CD4-positive, CD25-positive, alpha-beta regulatory T cell (primary cell): ENCODE measurements at places on chromosomes 5 and 9.

DNA sequence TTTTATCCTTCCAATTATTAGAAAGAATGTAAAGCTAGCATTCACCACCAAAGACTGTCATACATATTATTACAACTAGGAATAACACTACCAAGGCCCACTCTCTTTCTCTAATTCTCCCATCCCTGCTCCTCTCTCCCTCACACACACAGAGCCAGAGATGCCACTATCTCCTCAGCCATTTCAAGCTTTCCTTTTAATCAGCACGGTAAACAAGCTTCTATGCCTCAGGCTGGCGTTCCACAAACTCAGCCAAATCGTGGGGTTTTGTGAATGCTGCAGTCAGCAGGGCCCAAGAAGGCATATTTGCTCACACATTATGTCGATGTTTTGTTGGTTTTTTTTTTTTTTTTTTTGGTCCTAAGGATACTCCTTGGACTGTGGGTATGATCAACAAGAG lies 979.9 kb upstream of the DMAC1 start:
- no peak overlapping the region for H3K27ac ChIP-seq
- no peaks in the 10 kb centered on the region for H3K36me3 ChIP-seq
- no peak for DNase-seq
- H3K4me1 ChIP-seq: no peaks in the 10 kb centered on the region
- no peaks in the 10 kb centered on the region for H3K27me3 ChIP-seq

DNA sequence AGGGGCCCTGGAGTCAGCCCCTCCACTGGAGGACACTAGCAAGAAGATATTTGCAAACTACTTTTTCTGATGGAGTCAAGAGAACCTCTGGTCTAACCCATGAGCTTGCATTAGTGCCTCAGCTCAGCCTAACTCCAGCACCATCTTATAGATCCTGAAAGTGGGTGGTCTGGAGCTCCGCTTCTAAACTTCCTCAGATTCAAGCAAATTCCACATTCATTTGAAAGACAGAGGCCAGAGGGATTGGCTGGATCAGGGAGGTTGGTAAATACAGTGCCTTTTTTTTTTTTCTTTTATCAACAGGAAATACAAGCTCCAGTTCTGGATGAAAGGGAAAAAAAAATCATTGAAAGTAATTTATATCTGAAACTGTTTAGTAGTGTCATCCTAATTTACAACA lies 99.9 kb downstream of the ENC1 start:
- no peak overlapping the region for H3K27ac ChIP-seq
- no peaks in the 10 kb centered on the region for H3K36me3 ChIP-seq
- DNase-seq: no peak
- no peak overlapping the region for H3K4me3 ChIP-seq
- H3K4me1 ChIP-seq: no peaks in the 10 kb centered on the region

DNA sequence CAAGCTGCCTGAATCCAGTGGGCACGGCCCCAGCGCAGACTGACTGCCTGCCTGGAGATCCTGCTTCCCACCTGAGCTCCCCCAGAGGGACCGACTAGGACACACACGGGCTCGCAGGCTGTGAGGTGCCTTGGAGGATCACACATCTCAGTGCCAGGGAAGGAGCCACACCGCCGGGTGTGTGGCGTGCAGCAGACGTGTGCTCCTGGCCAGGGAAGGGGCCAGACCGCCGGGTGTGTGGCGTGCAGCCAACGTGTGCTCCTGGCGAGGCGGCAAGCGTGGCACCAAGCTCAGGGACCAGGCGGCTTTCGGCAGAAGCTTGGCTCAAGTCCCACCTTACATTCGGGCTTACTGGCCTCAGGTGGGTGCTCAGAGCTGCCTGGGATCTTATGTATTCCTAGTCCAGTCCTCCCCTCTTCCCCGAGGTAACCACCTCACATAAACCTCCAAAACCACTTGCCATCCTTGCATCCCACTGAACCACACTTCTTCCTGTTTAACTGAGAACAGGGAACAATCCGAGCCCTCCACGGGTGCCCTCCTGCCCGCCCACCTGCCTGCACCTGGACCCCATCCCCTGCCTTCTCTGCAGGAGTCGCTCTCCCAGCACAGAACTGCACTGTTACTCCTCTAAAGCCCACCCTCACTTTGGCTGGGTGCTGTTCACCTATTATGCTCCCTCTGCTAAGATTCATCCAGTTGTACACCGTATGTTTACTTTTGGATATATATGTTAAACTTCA lies 22.4 kb upstream of the MRNIP start:
- no peak for DNase-seq
- H3K4me1 ChIP-seq: no peaks in the 10 kb centered on the region
- H3K27me3 ChIP-seq: no peaks in the 10 kb centered on the region
- peaks cover 26% of the 10 kb centered on the region for H3K36me3 ChIP-seq
- no peak overlapping the region for H3K27ac ChIP-seq

- DNase-seq: no peak
- H3K27me3 ChIP-seq: no peaks in the 10 kb centered on the region
- no peak overlapping the region for H3K4me3 ChIP-seq
- H3K27ac ChIP-seq: no peak overlapping the region
- H3K36me3 ChIP-seq: no peaks in the 10 kb centered on the region
- H3K4me1 ChIP-seq: no peaks in the 10 kb centered on the region
Observed at GRCh38 chr5:2334719-2335118, 416.8 kb downstream of the IRX2 start.

GRCh38 chr9:114004221-114004716 lies 73.8 kb downstream of the AMBP start:
- no peaks in the 10 kb centered on the region for H3K36me3 ChIP-seq
- H3K27ac ChIP-seq: no peak overlapping the region
- no peak for DNase-seq
- H3K4me3 ChIP-seq: no peak overlapping the region
- no peaks in the 10 kb centered on the region for H3K4me1 ChIP-seq
- H3K27me3 ChIP-seq: no peaks in the 10 kb centered on the region

- no peak for DNase-seq
- H3K4me3 ChIP-seq: no peak overlapping the region
- no peak overlapping the region for H3K27ac ChIP-seq
- no peaks in the 10 kb centered on the region for H3K27me3 ChIP-seq
- H3K4me1 ChIP-seq: no peaks in the 10 kb centered on the region
Observed at GRCh38 chr9:86525182-86525581, 171.0 kb upstream of the TUT7 start.

GRCh38 chr5:90287036-90287435 lies 122.5 kb downstream of the CETN3 start:
- no peaks in the 10 kb centered on the region for H3K4me1 ChIP-seq
- no peak for DNase-seq
- no peaks in the 10 kb centered on the region for H3K27me3 ChIP-seq
- no peak overlapping the region for H3K4me3 ChIP-seq
- H3K36me3 ChIP-seq: no peaks in the 10 kb centered on the region
- no peak overlapping the region for H3K27ac ChIP-seq

GRCh38 chr5:164472165-164472564 lies 966.7 kb downstream of the MAT2B start:
- no peak overlapping the region for H3K27ac ChIP-seq

GRCh38 chr5:42487821-42488220 lies 64.6 kb downstream of the GHR start:
- H3K4me3 ChIP-seq: no peak overlapping the region
- DNase-seq: no peak
- H3K27me3 ChIP-seq: no peaks in the 10 kb centered on the region
- no peaks in the 10 kb centered on the region for H3K4me1 ChIP-seq

DNA sequence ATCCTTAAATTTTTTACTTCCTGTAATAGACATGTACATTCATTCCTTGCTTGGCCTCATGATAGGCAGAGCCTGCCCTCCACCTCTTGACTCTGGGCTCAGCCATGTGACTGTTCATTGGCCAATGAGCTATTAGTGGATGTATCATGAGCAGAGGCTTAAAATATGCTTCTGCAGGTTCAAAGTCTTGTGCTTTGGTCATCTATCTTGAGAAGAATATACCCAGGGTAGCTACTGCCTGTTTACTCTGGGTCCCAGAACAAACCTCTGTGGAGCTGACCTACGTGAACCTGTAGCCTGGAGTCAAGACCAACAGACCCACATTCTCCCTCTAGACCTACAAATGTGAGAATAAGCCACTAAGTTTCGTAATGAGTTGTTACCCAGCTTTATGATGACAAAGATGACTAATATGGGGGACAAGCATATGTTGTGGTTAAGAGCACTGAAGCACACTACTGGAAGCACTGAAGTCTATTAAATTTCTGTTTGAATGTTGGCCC lies 244.4 kb downstream of the MAST4 start:
- H3K4me1 ChIP-seq: peaks cover 18% of the 10 kb centered on the region
- H3K4me3 ChIP-seq: peak overlapping the region; percentile 26
- H3K36me3 ChIP-seq: no peaks in the 10 kb centered on the region
- no peaks in the 10 kb centered on the region for H3K27me3 ChIP-seq
- peak; percentile 25 for DNase-seq

DNA sequence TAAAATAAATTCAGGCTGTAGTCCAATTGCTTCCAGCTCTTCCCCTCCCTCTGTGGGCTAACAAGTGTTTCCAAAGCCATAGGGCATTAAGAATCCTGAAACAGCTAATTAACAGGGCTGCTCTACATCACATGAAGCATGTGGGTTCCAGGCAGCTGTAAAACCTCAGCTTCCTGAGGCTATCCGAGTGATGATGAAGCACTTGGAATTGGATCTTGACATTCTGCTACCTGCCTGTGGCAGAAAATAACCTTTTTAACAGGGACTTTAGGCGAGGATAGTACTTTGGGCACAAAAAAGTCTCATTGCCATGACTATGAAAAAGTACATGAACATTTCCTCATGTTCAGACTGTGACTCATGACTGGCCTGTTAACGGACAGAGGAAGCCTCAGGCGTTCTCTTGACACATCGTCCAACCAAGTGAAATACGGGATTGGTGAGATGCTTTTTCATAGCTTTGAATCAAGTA lies 107.2 kb downstream of the PDE4D start:
- no peak overlapping the region for H3K27ac ChIP-seq
- no peaks in the 10 kb centered on the region for H3K36me3 ChIP-seq
- H3K4me1 ChIP-seq: peaks cover 4% of the 10 kb centered on the region
- H3K27me3 ChIP-seq: no peaks in the 10 kb centered on the region
- no peak overlapping the region for H3K4me3 ChIP-seq

DNA sequence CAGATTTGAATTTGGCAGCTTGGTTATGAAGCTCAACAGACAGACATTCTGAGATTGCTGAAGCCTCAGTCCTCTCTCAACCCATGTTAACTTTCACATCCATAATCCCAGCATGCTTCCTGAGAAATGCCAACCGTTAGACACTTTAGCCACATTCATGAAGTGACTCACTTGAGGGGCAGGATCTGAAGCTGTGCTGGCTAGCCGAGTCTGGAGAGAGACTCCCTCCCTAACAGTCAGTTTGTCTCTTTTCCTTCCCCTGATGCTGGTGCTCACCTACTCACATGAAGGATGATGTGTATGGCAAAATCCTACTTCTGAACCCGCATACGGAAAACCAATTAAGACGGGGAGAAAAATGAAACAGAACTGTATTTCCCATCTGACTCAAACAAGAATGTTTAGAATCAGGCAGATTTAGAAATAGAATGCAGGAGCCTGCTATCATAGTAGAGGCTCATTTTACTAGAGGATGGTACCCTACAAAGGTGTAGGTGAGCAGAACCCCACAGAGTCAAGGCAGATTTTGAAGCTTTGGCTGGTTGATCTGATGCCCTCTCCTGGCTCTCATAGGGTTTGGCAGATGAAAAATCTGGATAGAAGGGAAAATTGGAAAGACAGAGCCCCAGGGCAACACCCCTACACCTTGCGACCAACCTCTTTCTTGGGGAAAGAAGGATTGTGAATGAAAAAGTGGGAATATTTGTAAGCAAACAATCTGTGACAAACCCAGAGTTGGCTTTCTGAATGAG lies 150.9 kb upstream of the LHFPL2 start:
- no peak for DNase-seq
- no peaks in the 10 kb centered on the region for H3K4me1 ChIP-seq
- no peak overlapping the region for H3K4me3 ChIP-seq
- H3K36me3 ChIP-seq: no peaks in the 10 kb centered on the region

DNA sequence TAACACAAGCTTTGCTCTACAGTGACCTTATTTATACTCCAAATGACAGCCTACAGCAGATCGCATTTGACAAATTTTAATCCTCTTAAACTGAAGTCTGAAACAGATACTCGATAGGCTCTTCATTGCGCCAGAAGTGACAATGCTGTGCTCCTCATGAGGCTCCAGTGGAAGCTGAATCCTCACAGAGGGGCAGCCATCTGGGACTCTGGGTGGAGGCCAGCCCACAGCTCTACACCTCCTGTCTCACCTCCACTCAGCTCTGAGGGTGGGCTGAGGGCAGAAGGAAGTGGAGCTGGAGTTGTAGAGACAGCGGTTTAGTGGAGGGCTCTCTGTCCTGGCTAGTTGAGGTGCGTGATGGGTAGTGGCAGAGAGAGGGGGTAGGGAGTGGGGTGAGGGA lies 283.3 kb upstream of the ANKRD55 start:
- H3K27me3 ChIP-seq: no peaks in the 10 kb centered on the region
- H3K4me3 ChIP-seq: no peak overlapping the region
- H3K4me1 ChIP-seq: peaks cover 15% of the 10 kb centered on the region
- no peaks in the 10 kb centered on the region for H3K36me3 ChIP-seq
- no peak for DNase-seq

- H3K4me1 ChIP-seq: no peaks in the 10 kb centered on the region
- DNase-seq: no peak
- H3K27ac ChIP-seq: no peak overlapping the region
- no peaks in the 10 kb centered on the region for H3K27me3 ChIP-seq
- H3K4me3 ChIP-seq: no peak overlapping the region
- H3K36me3 ChIP-seq: no peaks in the 10 kb centered on the region
Observed at GRCh38 chr9:12566404-12567090, 126.6 kb upstream of the TYRP1 start.

GRCh38 chr5:87081511-87082372 lies 185.9 kb upstream of the RASA1 start:
- H3K27me3 ChIP-seq: no peaks in the 10 kb centered on the region
- H3K4me1 ChIP-seq: peaks cover 22% of the 10 kb centered on the region
- peak; percentile 71 for DNase-seq
- H3K36me3 ChIP-seq: no peaks in the 10 kb centered on the region
- H3K27ac ChIP-seq: peak overlapping the region; percentile 43
- peak overlapping the region; percentile 65 for H3K4me3 ChIP-seq

- no peaks in the 10 kb centered on the region for H3K36me3 ChIP-seq
- no peaks in the 10 kb centered on the region for H3K4me1 ChIP-seq
- H3K27ac ChIP-seq: no peak overlapping the region
- no peak overlapping the region for H3K4me3 ChIP-seq
- no peaks in the 10 kb centered on the region for H3K27me3 ChIP-seq
- DNase-seq: no peak
Observed at GRCh38 chr5:17123010-17123409, 94.4 kb upstream of the BASP1 start.

DNA sequence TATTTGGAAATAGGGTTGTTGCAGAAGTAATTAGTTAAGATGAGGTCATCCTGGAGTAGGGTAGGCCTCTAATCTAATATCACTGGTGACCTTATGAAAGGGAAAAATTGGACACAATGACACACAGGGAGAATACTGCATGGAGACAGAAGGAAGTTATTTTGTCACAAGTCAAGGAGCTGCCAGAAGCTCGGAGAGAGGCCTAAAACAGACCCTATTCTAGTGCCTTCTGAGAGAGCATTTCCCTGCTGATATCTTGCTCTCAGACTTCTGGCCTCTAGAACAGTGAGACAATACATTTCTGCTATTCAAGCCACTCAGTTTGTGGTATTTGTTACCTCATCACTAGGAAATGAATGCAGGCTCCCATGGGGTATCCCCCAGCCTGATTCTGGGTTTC lies 332.9 kb downstream of the CSNK1G3 start:
- H3K36me3 ChIP-seq: no peaks in the 10 kb centered on the region
- no peaks in the 10 kb centered on the region for H3K4me1 ChIP-seq
- DNase-seq: no peak
- H3K4me3 ChIP-seq: no peak overlapping the region
- H3K27me3 ChIP-seq: no peaks in the 10 kb centered on the region
